ENCODE measurements at places on chromosomes 7 and 10.

GRCh38 chr7:158631574-158632195 is 44.1 kb upstream of the PTPRN2 start:
- DNase-seq, result no peak

GRCh38 chr7:134943785-134944400 is 42.4 kb upstream of the AGBL3 start:
- no peak for DNase-seq

DNA sequence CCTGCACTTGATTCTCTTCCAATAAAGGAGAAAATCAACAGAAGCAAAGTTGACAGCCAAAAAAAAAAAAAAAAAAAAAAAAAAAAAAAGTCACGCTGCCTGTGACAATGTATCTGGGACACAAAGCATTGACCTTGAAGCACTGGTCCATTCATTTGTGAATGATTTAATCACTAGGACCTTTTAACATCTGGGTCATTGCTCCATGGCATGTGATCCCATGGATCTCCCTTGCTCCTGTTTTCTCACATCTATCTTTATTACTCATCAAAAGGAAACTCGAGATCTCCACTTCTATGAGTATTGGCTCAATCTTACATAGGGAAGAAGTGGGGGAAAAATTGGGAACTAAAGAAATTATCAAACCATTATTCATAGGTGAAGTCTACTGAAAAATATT is 89.6 kb upstream of the SMIM30 start:
- no peak for DNase-seq

DNA sequence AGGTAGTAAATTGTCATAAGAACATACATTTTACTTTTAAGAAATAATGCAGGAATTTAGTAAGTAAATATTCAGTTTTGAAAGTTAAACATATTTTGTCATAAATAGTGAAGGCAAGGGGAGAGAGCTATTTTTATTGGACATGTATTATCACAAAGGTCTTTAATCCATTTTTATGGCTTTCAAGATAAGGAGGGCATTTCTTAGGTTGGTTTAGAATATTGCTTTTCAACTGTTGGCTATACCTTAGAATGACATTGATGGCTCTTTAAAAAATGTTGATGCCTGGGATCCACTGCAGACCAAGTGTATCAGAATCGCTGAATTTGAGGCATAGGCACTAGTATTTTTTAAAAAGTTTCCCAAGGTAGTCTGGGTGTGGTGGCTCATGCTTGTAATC is 34.0 kb downstream of the ADAM22 start:
- DNase-seq, result no peak

DNA sequence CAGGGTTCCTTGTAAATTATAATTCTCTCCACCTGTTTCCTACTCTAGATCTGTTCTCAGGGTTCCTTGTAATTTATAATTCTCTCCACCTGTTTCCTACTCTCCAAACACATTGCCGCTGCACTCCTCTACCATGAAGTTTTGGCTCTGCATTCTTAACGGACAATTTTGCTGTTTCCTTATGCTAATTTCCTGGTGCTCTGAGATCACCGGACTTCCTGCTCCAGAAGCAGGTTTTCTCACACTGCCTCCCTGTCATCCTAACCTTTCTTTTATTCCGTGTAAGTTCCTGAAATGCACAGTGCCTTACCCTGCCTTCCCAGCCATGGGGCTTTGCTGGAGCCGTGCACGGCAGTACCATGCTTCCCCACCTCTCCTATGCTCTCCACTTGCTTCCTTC is 256.8 kb downstream of the PLXNA4 start:
- DNase-seq, result no peak

GRCh38 chr7:50544992-50545391 is 20.2 kb downstream of the DDC start:
- no peak for DNase-seq

DNA sequence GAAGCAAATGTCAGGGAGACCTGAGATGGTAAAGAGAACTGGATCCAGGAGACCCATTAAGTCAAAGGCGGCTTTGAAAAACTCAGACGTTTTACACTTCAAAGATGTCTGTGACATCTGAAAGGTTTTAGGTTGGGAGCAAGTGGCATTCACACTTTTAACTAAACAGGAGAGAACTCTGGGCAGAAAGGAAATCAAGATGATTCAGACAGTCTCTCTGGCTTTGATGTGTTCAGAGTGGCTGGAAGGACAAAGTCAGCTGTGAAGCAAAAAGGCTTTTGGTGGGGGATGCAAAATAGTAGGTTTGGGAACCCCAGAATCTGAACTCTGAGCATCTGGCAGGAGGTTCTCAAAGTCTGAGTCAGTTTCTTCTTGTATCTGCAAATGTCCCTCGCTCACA is 66.6 kb downstream of the PRKCQ start:
- no peak for DNase-seq

GRCh38 chr10:120505056-120505455 is 48.0 kb downstream of the PLPP4 start:
- DNase-seq, result no peak

- no peak for DNase-seq
Measured at GRCh38 chr10:79318369-79318768, 28.9 kb upstream of the PPIF start.

Measured in NCI-H2081 treated with DMSO at 0.1 percent for 48 hours (cell line).